ENCODE measurements at places on chromosomes 6 and 20. TPM values are rescaled to one million over a fixed set of nuclear protein-coding genes. Genes with fewer than 3 reads are reported as not detected.
A peak's percentile ranks its signal among the peaks of the same experiment; 100 is the strongest.

LY6G6F gene
- polyA plus RNA-seq, result 0.32 TPM

PTK6 gene
- polyA plus RNA-seq, result 1.1 TPM

TMC2 gene
- polyA plus RNA-seq, result 0.50 TPM

IL17F gene
- polyA plus RNA-seq, result 0.40 TPM

EBF4 gene
- polyA plus RNA-seq, result 31.4 TPM

TGM2 gene
- 31.8 TPM for polyA plus RNA-seq

GJA1 gene
- 73.1 TPM for polyA plus RNA-seq

LIN28B gene
- 0.40 TPM for polyA plus RNA-seq

C20orf141 gene
- polyA plus RNA-seq, result not detected

DNA sequence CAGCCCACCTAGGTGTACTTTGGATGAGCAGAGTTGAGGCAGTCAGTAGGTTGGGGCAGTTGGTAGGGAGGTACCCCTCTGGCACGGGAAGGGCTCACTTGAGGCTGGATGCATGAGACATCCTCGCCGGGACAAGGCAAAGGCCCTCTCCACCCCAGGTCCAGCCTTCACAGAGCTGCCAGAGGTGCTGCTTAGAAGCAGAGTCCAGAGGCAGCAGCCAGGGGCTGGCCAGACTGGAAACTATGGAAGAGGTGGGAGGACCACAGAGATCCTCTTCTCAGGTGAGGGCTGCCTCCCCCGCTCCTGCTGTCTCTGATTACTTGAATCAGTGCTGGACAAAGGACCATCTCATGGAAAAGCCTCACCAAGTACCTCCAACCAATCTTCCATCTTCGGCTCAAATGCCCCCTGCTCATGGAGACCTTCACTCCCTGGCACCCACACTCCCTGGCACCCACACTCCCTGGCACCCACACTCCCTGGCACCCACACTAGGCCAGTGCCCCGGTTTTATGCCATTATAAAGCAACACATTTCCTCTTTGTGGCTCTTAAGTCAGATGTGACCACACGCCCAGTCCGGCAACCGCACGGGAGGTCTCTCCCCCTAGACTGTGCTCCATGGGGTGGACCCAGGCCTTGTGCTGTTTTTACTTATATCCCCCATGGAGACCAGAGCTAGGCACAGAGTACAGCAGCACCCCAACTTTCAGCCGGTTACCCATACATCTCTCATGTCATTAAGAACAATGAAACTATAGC lies 100.1 kb downstream of the YTHDF1 start:
- no peak for DNase-seq

DNA sequence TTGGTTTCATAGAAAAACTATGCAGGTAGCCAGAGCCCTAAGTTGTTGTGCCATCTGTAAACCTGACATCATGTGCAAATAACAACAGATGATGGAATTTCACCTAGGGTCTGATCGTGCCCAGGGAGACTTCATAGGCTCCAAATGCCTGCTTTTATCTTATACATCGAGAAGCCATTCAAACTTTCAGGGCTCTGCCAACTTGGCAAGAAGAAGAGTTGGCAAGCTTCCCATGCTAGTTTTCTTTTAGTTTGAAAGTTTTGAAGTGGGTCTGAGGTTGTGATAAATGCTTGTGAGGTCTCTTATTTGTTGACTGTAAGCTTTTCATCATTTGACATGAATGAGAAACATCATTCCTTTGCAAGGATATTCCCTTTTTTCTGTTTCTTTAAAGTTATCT lies 175.4 kb upstream of the FLRT3 start:
- peak; percentile 4 for DNase-seq

GRCh38 chr6:19317431-19317986 lies 519.7 kb upstream of the ID4 start:
- no peak for DNase-seq

DNA sequence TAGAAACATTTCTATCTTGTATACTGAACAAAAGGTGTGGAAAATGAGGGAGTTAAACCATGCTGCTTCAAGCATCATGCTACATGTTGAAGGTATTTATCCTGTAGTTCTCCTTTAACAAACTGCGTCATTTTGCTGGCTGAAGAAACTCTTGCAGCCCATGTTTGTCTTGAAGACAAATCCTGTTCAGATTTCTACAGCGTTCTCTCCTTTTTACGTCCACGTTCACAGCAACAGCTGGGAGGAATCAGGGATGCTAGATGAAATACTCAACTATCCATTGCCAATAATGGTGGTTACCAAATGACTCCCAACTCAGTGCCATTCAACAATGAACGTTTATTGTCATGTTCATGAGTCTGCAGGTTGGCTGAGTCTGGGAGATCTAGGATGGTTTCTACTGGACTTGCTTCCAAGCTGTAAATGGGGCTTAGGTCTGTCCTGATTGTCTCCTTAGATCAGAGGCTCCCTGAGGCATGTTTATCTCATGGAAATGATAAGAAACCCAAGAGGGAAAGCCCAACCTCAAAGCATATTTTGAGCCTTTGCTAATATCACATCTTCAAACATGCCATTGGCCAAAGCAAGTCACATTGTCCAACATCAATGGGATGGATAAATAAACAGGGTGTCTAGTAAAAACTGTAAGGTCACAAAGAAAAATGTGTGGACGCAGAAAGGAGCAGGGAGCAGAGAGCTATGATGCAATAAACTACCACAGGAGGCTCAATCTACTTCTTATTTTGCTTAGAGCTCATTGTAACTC lies 2.7 kb upstream of the PLCB1 start:
- DNase-seq, result no peak

GRCh38 chr6:132388291-132388690 lies 13.0 kb downstream of the MOXD1 start:
- DNase-seq, result no peak

GRCh38 chr6:129475477-129476247 lies 234.3 kb downstream of the ARHGAP18 start:
- peak; percentile 2 for DNase-seq

DNA sequence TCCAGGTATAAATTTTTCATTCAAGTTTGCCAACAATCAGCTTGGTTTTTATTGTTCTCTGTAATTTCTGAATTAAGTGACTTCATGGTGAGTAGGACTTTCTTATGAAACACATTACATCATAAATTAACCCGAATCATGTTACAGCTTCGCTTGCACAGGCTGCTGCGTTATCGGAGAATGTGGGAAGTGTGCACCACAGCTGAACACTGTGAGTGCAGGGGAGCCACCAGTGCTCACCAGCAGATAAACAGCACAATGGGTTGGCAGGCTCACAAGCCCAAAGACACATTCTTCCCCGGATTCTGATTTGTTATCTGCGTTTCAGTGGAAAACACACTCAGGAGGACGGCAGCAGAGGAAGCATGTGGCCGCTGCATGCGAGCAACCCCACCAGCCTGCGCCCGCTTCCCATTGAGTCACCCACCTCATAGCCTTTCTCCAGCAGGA lies 121.1 kb downstream of the GMDS start:
- no peak for DNase-seq

GRCh38 chr6:117137711-117138110 lies 127.6 kb upstream of the VGLL2 start:
- DNase-seq, result no peak

DNA sequence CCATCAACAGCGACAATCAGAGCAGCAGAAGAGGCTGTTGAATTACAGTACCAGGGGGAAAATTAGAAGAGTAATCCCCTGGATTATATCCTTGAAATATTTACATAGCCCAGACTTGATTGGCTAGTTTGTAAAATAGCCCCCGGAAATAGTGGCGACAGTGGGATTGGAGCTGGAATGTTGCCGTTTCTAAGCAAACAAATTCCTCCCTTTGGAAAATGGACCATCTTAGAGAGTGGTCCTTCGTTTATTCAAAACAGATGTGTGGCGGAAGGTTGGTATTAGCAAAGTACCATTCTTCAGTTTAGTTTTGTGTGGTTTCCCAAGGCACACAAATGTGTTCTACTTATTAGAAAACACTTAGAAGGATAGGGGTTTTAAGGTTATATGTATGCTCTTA lies 4.5 kb upstream of the EPB41L2 start:
- no peak for DNase-seq

GRCh38 chr6:136550045-136550329 lies 235 bp downstream of the MAP7 start:
- DNase-seq, result no peak

GRCh38 chr6:125022391-125022989 lies 60.3 kb downstream of the RNF217 start:
- DNase-seq, result no peak

GRCh38 chr6:22099231-22099630 lies 197.6 kb downstream of the PRL start:
- DNase-seq, result no peak

- DNase-seq, result no peak
Observed at GRCh38 chr6:89239338-89239737, 22.2 kb upstream of the GABRR1 start.

DNA sequence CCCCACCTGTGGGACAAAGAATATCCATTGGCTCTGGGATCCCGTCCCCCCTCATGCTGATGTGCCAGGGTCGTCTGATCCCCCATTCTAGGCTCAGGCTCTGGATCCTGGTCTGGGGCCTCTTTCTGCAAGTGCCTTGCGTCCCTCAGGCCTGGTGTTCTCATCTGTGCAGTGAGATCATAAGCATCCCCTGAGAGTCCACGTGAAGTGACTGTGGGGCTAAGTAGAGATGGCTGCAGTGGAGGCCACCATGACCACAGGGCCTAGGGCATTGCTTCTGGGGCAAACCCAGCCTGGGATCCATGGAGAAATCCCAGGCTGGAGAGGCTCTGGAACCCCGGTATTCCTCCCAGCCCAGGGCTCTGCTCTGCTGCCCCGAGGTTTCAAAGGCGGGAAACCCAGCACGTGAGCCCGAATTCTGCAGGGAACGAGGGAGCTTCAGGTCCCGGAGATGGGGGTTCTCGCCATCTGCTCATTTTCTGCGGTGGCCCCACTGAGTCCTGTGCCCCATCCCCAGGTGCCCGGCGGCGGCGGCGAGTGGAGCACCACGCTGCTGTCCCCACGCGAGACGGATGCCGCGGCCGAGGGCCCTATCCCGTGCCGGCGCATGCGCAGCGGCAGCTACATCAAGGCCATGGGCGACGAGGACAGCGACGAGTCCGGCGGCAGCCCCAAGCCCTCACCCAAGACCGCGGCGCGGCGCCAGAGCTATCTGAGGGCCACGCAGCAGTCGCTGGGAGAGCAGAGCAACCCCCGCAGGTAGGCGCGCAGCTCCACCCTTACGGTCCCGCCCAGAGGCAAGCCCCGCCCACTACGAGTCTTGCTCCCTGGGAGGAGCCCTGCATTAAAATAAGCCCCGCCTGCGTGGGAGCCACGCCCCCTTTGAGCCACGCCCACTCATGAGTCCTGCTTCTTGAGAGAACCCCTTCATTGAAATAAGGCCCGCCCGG lies 105.5 kb upstream of the MYL9 start:
- peak; percentile 39 for DNase-seq

- no peak for DNase-seq
Observed at GRCh38 chr20:52242237-52243230, 51.0 kb upstream of the ZFP64 start.

Data from left kidney (tissue), 8 donors.